ENCODE measurements at places on chromosomes 11 and 22.

- no peak overlapping the region for H3K27ac ChIP-seq
- H3K27me3 ChIP-seq = peaks cover 65% of the 10 kb centered on the region
- peak overlapping the region; percentile 66 for H3K4me3 ChIP-seq
- H3K4me1 ChIP-seq = peaks cover 8% of the 10 kb centered on the region
- peak; percentile 83 for DNase-seq
- peaks cover 2% of the 10 kb centered on the region for H3K36me3 ChIP-seq
Measured at GRCh38 chr22:45645526-45646414, 25.9 kb upstream of the ATXN10 start.

- DNase-seq = no peak
- H3K4me3 ChIP-seq = no peak overlapping the region
- H3K27ac ChIP-seq = no peak overlapping the region
- H3K4me1 ChIP-seq = peaks cover 2% of the 10 kb centered on the region
- H3K27me3 ChIP-seq = peaks cover 24% of the 10 kb centered on the region
- no peaks in the 10 kb centered on the region for H3K36me3 ChIP-seq
Measured at GRCh38 chr22:28002863-28003565, 84.0 kb upstream of the PITPNB start.

DNA sequence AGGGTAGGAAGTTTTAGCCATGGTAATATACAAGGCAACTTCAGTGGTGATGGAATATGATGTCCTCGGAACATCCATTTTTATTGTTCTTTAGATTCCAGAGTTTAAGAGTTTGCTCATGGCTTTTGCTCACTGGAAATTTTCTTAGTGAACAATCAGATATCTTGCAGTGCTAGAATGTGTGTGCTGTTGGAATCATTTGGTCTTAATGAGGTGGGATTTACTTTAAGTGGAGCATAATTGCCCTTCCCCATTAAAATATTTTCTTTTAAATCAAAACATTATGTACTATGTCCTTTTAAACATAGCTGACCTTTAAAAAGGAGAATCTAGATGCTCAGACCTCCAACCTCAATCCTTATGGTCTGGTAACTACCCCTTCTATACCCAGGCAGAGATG lies 77.3 kb upstream of the LDLRAD3 start:
- no peaks in the 10 kb centered on the region for H3K27me3 ChIP-seq
- no peaks in the 10 kb centered on the region for H3K4me1 ChIP-seq
- H3K27ac ChIP-seq = no peak overlapping the region
- no peak for DNase-seq
- no peak overlapping the region for H3K4me3 ChIP-seq

DNA sequence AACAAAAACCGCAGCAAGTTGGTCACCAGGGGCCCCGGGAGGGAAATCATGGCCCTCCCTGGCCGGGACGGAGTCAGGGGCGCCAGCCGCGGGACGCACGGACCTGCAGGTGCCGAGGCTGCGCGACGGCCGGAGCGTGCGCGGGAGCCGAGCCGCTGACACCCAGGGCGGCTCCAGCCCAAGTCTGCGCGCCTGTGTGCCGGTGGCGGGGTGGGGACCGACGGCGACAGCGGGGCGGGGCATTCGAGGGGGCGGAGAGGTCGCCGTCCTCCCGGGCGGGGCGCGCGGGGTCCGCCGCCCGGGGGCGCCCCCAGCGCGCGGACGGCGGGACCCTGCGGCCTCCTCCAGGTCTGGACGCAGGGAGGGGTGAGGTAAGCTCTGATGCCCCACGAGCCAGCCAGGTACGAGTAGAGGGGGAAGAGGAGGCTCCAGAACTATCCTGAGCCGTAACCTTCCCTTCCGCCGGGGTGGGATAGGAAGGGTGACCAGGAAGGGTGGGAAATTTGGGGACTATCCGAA lies at the start of gene ESAM:
Gene ESAM, minus strand, starts transcription at position 186 of the 519 bp plus-strand sequence. Its CDS starts 136 bp downstream, at position 50.
- H3K4me1 ChIP-seq = peaks cover 21% of the 10 kb centered on the region
- peak; percentile 67 for DNase-seq
- H3K27me3 ChIP-seq = peaks cover 37% of the 10 kb centered on the region

DNA sequence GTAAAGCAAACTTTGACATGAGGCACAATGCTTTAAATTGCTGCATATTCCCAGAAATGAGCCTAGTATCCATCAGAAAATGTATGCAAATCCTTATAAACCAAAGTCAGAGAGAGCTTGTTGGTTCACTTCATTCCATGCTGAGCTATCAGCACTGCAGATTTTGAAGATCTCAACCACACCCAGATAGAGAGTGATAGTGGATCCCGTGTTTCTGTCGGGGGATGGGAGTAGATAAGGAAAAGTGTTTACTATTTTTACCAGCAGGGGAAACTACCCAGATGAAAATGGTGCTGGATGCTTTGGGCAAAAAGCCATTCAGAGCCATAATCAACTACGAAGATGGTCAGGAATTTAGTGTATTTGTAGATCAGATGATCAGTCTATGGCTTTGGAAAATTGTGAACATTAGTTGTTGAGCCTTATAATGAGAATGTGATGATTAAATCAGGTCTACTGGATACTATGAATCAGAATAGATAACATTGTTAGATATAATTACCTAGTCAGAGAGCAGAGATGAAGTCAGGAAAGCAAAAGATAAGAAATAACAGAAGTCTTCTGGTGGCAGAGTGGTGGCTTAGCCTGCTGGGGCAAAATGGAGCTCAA lies 10.8 kb downstream of the OR51B6 start:
- H3K27me3 ChIP-seq = peaks cover 8% of the 10 kb centered on the region
- H3K36me3 ChIP-seq = peaks cover 3% of the 10 kb centered on the region
- no peak for DNase-seq
- H3K4me3 ChIP-seq = no peak overlapping the region

DNA sequence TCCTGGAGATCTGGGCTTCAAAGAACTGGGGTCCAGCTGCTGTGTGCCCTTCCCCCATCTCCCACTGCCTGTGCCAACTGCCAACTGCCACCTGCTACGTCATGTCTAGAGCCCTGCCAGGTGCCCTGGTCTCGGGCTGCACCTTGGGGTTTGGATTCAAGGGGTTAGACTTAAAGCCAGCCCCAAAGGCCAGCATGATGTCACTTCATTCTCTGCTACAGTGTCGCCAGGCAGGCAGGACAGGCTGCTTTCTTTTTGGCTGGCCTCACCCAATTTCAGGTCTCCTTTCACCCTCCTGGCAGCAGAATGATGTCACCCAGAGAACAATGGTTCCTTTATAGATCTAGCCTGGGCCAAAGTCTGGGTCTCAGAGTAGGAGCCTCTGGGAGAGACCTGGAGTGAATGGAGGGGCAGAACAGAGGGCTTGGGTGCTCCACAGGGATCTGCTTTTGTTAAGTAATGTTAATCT lies 79.5 kb upstream of the CRYBB3 start:
- no peak overlapping the region for H3K4me3 ChIP-seq
- H3K27ac ChIP-seq = no peak overlapping the region
- H3K36me3 ChIP-seq = peaks cover 2% of the 10 kb centered on the region
- no peaks in the 10 kb centered on the region for H3K4me1 ChIP-seq
- DNase-seq = no peak
- H3K27me3 ChIP-seq = no peaks in the 10 kb centered on the region

DNA sequence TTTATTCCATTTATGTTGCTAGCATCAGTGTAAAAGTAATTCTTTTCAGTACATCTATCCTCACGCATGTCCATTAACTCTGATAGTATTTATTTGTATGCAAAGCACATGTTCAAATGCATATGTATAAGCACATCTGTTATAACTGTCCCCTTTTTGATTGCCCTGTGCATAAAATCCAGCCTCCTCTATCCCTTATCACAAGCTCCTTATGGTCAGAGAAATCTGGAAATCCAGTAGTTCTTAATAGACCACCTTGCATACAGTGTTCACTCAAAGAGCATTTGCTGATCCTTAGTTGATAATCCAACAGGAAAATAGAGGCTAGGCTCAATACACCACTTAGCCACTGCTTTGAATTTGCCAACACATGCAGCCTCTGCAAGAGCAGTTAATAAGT lies 443.5 kb downstream of the AASDHPPT start:
- H3K4me1 ChIP-seq = no peaks in the 10 kb centered on the region
- no peaks in the 10 kb centered on the region for H3K27me3 ChIP-seq
- DNase-seq = no peak
- no peak overlapping the region for H3K4me3 ChIP-seq
- H3K36me3 ChIP-seq = no peaks in the 10 kb centered on the region

DNA sequence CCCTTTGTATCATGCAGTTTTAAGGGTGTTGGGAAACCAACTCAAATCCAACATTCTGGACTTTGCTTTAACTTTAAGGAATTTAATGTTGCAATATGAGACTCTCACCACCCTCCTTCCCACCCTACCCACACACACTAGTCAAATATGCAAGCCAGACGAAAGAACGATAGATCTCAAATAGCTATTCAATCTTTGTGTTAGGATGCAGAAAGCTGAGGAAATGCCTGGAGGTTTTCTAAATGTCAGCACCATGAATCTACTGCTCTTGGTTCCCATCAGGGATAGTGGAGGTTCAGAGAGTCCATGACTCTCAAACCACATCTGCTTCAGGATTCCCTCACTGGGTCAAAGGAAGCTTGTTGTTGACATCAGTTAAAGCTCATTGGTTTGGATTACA lies 33.7 kb downstream of the EXPH5 start:
- no peak overlapping the region for H3K27ac ChIP-seq
- no peak for DNase-seq
- no peaks in the 10 kb centered on the region for H3K27me3 ChIP-seq
- H3K4me1 ChIP-seq = peaks cover 10% of the 10 kb centered on the region
- H3K4me3 ChIP-seq = no peak overlapping the region

DNA sequence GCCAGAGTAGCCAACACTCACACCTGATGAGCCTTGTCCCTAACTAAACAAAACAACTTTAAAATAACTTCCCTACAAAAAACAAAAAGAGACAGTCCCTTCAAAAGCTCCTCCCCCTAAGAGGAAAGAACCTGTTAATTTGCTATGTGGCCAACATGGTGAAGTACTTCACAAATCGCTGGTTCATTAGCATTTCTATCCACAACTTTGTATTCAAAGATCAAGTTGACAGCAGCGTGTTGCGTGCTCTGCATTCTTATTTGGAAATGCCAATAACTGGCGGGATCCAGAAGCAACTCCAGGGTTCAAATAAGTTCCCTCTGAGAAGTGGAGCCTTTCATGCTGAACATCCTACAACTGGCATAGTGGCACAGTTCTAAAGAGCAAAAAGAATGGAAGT lies 48.6 kb downstream of the CADM1 start:
- no peak overlapping the region for H3K27ac ChIP-seq
- no peaks in the 10 kb centered on the region for H3K27me3 ChIP-seq
- no peaks in the 10 kb centered on the region for H3K36me3 ChIP-seq
- no peak for DNase-seq
- no peak overlapping the region for H3K4me3 ChIP-seq

GRCh38 chr11:44997566-44997965 lies 46.9 kb upstream of the TP53I11 start:
- peaks cover 12% of the 10 kb centered on the region for H3K27me3 ChIP-seq
- H3K27ac ChIP-seq = no peak overlapping the region
- DNase-seq = no peak
